ENCODE measurements at places on chromosomes 12 and 14.

DNA sequence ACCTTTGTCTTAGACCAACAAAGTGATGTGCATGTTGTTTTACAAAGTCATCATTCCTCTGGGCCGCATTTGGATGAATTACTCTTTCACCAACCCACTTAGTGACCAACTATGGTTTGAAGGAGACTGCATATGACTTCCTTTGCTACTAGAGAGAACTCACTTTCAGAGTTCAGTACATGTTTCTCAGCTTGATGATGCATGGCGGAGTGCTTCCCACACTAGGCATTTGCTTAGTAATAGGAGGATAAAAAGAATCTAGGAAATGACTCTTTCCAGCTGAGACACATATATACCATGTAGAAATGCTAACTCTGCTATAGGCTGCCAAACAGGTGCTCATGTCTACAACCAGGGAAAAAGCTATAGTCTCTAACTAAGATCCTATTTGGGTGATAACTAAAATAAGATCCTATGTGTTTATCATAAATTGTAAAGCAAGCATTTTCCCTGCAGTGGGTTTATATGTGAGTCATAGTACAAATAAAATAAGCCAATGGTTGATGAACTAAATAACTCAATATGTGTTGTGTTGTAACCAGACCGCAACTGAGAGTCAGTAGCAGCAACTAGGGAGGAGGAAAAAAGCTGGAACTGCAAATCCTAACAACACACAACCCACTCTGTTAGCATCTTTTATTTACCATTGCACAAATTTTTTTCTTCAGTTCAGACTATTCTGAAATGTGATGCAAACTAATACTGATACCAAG is 87.2 kb downstream of the TSPAN8 start:
- no peak for DNase-seq

- no peak for DNase-seq
These were observed 897 bp upstream of the TBX3 start for GRCh38 chr12:114684870-114685273.

DNA sequence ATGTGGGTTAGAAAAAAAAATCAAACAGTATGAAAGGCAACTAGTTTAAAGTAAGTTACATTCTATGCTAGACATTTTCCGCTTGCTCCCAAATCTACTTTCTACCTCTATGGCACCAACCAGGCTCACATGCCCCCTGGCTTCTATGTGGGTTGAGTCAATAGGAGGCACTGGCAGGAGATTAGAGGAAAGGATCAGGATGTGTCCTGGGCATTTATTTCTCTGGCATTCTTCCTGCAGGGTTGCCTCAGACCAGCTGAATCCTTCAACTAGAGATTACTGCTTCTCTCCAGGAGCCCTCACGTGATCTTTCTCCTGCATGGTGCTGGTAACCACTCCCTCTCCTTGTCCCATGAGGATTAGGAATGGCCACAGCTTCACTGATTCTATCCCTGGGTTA is 14.9 kb upstream of the CCDC60 start:
- no peak for DNase-seq

DNA sequence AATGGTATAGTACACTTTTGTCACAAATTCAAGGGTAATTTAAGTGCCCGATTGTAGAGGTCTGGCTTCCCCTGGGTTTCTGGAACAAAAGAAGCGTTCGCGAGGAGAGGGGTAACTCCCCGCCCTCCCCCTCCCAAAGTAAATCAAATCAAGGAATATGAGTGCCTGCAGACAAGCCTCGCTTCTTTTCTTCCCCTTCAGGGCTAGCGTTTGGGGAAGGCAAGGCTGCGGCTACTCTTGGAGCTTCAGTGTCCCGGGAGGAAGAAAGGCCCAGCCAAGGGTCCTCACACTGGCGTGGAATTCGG is 456 bp upstream of the TMPO start:
- no peak for DNase-seq
